ENCODE measurements at places on chromosomes 11 and 22.

GRCh38 chr11:66459138-66459778, 7.4 kb upstream of the PELI3 start:
- no peak for DNase-seq

- no peak for DNase-seq
Measured at GRCh38 chr11:97118614-97119200, 728.9 kb downstream of the JRKL start.

DNA sequence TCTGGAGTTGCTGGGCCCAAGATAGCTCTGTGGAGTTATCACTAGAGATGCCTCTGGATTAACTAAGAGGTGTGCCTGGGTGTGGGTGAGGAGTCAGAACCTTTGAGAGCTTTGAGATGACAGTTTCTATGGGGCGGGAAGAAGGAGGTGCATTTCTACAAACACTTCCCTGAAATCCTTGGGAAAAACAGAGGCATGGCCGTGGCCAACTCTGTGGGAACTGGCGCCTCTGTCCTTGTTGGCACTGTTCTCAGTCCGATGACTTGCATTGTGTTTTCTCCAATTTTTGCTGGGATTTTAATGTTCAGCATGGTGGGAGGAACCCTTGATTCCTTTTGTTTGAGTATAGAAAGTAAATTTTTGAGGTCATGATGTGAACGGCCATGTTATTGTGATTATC, 115.8 kb upstream of the PARVA start:
- no peak for DNase-seq

- no peak for DNase-seq
Measured at GRCh38 chr11:103556171-103556570, 446.9 kb downstream of the DYNC2H1 start.

- DNase-seq, result no peak
Measured at GRCh38 chr11:117816846-117817367, 7.6 kb downstream of the FXYD2 start.

DNA sequence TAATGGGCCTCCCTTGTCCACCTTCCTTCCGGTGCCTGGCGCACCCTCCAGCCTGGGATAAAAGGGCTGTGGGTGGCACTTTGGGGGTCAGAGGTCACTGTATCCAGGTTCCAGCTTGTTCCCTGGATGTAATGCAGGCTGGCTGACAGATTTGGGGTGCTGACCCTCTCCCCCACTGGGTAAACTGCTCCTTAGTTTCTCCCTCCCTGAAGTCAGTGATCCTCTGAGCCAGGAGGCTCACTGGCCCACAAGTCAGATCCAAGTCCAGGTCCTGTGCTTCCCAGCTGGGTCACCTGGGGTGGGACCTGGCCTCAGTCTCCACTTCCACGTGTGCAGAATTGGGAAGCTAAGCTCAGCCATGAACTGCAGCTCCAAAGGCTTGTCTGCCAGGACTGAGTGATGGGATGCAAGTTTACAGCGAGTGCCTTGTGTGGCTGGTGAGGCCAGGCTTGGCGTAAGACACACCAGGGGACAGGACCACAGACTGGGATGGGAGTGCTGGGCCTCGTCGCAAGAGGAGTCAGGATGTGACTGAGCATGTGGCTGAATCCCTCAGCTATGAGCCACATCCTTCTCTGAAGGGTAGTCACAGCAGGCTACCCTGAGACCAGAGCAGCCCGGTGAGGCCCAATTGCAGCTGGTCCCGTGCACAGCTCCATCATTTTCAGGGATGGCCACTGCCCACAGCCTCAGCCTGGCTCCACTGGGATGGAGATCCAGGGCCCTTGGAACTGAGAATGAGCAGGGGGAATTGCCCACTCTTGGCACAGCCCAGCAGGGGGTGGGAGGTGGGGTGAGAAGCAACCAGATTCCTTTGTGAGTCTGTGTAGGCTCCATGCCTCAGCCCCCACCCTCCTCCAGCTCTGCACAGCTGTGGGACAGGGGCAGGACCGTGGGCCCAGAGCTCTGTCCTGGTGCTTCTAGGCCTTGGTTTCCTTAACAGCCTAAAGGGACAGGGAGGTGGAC, 7.2 kb downstream of the SHISA8 start:
- DNase-seq, result no peak

DNA sequence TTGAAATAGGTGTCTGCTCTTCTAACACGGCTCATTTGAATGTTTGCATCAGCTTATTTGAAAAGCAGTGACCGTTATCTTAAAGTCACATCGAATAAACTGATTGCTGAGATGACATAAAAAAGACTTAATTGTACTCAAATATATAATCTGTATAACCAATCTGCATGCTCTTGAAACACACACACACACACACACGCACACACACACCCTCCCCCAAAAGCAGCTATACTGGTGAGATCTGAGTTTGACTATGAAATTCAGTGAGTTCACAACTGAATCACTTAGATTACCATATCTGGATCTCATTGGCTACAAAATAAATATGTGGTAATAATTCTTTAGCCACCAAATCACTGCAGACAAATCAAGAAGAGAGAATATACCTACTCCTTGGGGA, 3.8 kb upstream of the IFTAP start:
- DNase-seq, result no peak

- no peak for DNase-seq
Measured at GRCh38 chr11:9858822-9859221, 194.9 kb downstream of the SWAP70 start.

DNA sequence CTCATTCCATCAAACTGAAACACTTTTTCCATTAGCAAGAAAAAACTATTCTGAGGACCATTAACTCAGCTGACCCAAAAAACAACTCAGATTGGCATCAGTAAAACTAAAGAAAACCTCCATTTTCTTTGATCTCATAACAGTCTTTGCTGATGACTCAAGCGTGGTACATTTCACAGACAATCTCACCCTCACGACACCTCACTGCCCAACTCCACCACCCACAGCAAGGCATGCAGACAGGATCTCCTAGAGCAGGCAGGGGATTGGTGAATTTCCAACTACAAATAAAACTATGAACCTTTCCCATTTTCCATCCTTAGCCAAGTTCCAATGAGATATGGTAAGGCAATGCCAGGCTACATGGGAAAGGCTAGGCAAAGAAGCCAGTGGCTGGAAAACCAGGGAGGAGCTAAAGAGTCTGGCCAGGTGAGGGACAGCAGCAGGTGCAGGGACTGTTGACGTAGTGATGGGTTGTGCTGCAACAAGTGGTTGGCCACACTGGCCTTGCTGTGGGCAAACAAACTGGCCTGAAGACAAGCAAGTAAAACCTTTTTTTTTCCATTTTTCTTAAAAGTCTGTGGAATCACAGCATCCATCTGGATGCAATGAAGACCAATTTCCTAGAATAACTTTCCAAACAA, 97.2 kb downstream of the SERGEF start:
- DNase-seq, result no peak

DNA sequence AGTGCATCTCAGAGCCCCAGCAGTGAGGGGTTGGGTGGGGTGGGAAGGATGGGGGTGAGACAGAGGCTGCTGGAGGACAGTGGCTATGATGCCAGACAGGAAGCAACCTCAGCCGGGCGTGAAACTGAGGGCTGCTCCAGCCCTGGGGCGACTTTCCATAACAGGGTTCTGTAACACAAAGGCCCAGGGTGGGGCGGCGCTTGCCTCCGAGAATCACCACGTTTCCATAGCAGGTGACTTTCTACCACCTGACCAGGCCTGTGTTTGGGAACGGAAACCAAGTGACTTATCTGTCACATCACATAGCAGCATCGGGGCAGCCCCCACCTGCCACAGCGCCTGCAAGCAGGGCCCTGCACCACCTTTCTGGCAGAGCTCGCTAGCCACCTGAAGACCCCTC, 85.8 kb downstream of the TRMU start:
- no peak for DNase-seq

- DNase-seq, result no peak
Measured at GRCh38 chr11:5737670-5738392, 1.6 kb downstream of the OR56B1 start.

DNA sequence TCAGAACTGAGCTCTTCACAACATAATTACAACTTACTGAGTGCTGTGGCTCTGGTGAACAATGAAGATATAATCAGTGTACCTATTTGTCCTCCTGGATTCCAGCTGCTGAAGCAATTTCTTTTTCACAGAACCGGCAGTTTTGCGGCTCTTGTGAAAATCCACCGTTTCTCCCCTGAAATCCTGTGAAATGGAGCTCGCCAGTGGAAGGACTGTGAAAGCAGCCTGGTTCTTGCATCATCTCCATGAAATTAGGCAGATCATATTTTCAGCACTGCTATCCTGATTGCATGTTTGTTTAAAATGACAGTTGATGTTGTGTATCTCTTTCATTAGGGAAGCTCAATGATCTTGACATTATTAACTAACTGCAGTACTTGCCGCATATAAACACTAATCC, 120.2 kb upstream of the SNX19 start:
- DNase-seq, result no peak

- DNase-seq, result no peak
Measured at GRCh38 chr11:83070731-83071566, 748 bp downstream of the RAB30 start.

GRCh38 chr11:111329306-111330204, 31.2 kb downstream of the POU2AF3 start:
- DNase-seq, result no peak

DNA sequence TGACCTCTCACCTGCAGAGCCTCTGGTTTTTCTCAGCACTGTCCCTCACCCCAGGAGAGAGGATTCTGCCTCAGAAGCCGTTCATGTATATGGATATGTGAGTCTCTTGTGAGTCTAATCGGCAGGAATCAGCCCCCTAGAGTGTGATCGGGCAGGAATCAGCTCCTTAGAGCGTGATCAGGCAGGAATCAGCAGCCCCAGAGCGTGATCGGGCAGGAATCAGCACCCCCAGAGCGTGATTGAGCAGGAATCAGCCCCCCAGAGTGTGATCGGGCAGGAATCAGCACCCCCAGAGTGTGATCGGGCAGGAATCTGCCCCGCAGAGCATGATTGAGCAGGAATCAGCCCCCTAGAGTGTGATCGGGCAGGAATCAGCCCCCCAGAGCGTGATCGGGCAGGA, 80.0 kb upstream of the EIF3D start:
- DNase-seq, result no peak

DNA sequence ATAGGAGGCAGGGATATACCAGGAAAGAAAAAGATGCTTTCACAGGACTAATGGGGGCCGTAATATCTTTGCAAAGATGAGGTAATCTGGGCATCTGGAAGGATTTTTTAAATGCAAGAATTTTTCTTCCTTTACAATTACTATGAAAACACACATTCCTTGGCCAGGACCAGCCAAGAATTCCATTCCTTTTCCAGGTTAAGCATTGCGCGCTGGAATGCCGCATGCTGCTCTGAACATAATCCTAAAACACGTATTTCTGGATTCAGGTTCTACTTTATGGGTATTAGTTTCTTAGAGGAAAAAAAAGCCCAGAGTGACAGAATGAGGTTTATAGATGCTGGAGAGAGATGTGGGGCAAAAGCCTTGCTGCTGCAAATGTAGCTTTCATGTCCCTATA, 99.4 kb upstream of the SORL1-AS1 start:
- no peak for DNase-seq

DNA sequence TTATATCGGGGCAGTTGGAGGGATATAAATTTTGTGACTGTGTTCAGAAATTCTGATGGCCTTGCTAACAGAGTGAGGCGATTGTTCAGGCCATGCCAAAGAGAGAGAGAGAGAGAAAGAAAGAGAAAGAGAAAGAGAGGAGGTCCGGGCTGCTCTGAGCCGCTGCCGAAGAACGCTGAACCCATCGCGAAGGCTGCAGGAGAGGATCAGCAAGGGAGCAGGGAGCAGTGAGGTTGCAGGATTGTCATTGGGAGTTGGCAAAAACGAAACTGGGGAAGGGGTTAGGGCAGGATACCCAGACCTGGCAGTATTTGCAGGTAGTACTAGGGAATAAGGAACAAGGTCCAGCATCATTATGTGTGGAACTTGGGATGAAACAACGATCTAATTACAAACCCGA, 537.1 kb downstream of the INSC start:
- no peak for DNase-seq

DNA sequence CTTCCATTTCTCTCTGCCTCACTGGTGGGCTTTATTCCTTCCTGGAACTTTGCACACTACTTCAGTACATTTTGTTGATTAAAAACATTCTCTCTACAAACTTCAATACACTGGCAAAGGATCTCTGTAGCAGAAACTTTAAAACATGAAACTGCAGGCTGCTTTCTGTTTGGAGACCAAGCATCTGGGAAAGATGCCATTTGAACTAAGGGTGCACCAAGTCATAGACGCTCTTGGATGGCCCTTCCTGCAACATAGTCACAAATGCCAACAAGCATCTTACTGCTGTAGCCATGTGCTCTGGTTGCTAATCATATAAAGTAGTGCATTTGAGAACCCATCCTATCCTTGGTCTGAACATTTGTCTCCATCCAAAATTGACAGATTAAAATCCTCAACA, 56.4 kb downstream of the SNX19 start:
- no peak for DNase-seq

GRCh38 chr22:35642305-35642741, 5.9 kb upstream of the APOL6 start:
- DNase-seq, result no peak

DNA sequence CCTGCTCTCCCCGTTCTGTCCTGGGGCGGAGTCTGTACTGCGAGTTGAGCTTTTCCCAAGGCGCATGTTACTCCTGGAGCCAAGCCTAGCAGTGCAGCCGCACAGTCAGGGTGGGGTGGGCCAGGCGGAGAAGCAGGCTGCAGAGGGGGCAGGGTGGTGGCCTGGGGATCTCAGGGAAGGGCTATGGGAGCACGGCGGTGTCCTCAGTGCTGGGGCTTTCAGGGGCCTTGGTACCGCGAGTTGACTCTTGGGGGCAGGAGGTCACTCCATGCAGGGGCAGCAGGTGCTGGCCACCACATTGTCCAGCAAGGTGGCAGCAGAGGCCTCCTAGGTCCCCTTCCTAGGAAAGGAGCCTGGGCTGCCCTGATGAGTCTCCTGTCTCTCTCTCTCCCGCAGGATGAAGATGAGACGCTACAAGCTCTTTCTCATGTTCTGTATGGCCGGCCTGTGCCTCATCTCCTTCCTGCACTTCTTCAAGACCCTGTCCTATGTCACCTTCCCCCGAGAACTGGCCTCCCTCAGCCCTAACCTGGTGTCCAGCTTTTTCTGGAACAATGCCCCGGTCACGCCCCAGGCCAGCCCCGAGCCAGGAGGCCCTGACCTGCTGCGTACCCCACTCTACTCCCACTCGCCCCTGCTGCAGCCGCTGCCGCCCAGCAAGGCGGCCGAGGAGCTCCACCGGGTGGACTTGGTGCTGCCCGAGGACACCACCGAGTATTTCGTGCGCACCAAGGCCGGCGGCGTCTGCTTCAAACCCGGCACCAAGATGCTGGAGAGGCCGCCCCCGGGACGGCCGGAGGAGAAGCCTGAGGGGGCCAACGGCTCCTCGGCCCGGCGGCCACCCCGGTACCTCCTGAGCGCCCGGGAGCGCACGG, 14.9 kb upstream of the MIEF1 start:
- no peak for DNase-seq

DNA sequence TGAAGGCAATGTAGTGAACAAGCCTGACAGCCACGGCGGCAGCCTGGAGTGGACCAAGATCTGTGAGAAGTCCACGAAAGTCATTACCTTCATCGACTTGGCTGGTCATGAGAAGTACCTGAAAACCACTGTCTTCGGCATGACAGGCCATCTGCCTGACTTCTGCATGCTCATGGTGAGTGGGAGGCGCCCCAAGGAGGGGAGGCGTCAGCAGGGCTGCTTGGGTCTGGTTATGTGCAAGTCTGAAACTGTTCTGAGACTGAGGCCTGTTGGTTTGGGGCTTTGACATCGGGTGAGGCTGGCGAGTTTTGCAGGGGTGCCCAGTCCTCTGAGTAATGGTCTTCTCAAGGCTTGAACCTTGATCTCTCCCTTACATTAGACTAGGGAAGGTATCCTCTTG, 11.1 kb downstream of the GTPBP1 start:
- no peak for DNase-seq
